ENCODE measurements at places on chromosomes 11 and 22.
A peak's percentile ranks its signal among the peaks of the same experiment; 100 is the strongest.

- DNase-seq, result no peak
These were observed 18.5 kb downstream of the MMP13 start for GRCh38 chr11:102936864-102937509.

GRCh38 chr22:19851291-19852176 lies 3.1 kb downstream of the GNB1L start:
- no peak for DNase-seq

DNA sequence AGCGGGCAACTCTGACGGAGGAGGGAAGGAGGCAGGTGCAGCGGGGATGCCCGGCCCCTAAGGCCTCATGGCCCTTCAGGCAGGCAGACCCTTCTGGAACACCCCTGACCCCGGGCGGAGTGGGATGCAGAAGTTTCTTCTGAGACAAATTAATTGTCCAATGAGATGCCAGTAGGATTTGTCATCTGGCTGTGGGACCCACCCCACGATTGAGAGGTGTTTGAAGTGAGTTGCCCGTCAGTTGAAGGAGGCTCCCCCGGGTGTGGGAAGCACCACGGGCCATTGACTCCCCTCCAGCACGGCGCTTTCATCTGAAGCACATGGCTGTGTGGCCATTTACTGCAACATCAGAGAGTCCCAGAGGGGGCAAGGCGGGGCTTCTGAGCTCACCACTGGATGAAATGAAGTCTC lies 527.8 kb downstream of the BRD1 start:
- no peak for DNase-seq

DNA sequence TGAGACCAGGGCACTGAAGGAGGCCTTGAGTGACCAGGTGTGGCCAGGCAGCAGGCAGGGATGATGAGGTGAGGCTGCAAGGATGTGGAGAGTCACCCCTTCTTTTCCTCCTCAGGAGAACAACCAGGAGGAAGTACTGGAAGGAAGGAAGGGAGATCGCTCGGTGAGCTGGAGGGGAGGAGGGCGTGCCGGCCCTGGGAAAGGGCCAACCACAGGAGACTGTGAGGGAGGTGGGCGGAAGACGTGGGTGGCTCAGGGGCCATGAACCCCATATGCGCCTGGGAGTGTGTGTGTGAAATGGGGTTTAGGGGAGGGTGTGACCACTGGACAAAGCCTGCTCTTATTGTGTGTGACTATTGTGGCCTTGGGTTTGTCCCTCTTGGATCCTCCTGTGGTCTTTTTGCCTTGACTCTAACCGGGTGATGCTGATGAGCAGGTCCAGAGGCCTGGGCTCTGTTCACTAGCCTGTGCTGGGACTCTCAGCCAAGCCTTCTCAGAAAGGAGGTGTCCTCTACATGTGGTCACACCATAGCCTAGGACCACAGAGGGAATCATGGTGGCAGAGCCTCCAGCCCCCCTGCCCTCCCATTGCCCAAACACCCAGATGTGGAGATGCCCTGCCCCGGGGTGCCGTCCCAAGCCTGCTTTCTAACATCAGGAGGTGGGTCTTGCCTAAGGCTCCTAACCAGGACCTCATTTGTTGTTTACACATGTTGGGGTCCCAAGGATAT lies 41.3 kb upstream of the TUB start:
- no peak for DNase-seq

GRCh38 chr11:42255906-42256305 lies 796.5 kb upstream of the LRRC4C start:
- DNase-seq, result no peak

GRCh38 chr11:71145368-71145767 lies 107.0 kb downstream of the SHANK2 start:
- no peak for DNase-seq

GRCh38 chr11:75246671-75247350 lies 6.2 kb downstream of the TPBGL start:
- no peak for DNase-seq

DNA sequence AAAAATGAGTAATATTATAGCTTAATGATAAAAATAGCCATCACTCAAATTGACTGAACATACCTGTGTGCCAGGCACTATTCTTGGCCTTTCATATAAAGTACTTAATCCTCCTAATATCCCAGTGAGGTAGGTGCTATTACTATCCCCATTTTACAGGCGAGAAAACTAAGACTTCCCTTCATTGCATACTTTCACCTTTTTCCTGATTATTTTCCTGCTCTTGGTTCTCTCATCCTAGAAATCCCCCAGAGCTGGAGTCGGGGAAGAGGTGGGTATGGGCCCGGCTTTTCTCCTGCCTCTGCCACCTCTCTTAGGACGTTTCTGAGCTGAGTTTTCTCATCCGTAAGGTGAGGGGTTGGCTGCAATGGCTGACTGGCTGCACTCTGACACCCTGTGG lies 2.2 kb downstream of the NPTXR start:
- DNase-seq, result no peak

DNA sequence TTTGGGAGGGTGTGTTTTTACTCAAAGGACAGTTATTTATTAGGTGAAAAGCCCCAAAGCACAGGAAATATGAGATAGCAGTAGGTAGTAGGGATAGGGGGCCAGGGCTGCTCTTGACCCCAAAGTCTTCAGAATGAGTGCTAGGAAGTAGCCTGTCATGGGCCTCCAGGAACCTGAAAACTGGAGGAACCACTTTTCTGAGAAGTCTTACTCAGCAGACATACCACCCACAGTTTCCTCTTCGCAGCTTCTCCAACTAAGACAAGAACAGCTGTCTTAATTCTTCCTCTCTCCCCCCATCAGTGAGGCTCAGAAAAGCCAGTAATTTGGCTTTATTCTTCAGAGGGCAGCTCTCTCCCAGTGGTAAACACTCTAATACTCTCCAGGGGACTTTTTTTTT lies 84.0 kb upstream of the CTSC start:
- DNase-seq, result peak; percentile 52

- no peak for DNase-seq
These were observed 18.5 kb upstream of the MPPED1 start for GRCh38 chr22:43393132-43393843.

DNA sequence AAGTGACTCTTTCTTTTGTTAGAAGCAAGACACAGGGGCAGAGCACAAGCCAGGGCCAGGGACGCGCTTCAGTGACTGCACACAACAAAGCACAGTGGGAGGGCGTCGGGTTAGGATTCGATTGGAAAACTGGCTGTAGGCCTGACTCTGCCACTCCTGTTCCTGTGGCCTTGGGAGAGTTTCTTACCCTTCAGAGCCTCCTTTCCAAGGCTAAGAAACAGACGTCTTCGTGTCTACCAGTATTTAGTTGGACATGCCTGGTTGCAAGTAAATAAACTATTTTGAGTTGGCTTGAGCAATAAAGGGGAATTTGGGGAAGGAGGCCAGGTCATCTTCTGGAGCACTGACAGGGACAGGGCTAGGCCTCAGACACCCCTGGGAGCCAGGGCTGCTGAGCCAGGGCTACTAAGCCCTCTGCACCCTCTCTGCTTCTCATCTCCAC lies 549.1 kb downstream of the INSC start:
- no peak for DNase-seq

- DNase-seq, result no peak
These were observed 32.4 kb downstream of the CNTF start for GRCh38 chr11:58654908-58655296.

DNA sequence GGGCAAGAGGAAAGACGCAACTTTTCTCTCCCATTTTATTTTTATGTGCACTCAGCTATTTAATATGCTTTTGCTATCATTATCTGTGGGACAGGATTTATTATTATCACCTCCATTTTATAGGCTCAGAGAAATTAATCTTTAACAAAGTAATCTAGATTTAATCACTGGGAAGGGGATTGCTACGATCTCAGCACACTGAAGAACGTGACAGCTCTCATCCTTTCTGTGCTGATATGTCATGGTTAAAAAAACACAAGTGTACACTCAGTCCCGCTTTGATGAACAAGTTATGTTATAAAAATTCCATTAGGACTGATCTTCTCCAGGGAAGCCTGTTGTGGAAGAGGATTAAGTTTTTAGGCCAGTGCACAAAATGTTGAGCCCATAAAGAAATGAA lies 37.6 kb downstream of the CYB5R2 start:
- DNase-seq, result no peak

GRCh38 chr11:121520243-121521144 lies 67.7 kb upstream of the SORL1-AS1 start:
- no peak for DNase-seq

DNA sequence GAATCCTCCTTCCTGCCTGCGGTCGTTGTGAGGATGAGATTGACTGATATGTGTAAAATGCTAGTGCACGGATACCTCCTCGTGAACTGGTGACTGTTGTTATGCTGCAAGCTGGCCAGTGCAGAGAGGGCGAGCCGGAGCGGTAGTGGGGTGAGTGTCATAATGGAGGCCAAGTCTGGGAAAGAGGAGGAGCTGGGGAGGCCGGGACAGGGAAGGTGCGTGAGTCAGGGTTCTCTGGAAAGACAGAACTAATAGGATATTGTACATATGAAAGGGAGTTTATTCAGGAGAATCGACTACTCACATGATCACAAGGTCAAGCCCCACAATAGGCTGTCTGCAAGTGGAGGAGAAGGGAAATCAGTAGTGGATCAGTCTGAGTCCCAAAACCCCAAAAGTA lies 56.8 kb upstream of the FADD start:
- no peak for DNase-seq

DNA sequence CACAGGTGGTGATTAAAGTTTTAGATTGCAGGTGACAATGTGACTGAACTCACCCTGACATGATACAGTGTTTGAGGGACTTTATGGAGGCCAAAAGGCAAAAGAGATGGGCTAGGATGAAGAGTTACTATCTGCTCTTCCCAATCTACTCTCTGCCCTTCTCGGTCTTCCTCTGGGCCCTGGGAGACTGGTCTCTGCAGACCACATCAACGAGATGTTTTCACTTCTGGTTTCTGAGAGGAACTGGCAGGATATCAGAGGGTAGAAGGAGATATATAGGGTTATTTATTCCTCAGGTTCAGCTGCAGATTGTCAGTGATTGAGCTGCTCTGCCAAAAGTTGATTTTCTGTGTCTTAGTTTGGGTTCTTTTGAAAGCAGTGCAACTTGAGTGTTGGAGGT lies 32.4 kb upstream of the CD44 start:
- DNase-seq, result no peak

DNA sequence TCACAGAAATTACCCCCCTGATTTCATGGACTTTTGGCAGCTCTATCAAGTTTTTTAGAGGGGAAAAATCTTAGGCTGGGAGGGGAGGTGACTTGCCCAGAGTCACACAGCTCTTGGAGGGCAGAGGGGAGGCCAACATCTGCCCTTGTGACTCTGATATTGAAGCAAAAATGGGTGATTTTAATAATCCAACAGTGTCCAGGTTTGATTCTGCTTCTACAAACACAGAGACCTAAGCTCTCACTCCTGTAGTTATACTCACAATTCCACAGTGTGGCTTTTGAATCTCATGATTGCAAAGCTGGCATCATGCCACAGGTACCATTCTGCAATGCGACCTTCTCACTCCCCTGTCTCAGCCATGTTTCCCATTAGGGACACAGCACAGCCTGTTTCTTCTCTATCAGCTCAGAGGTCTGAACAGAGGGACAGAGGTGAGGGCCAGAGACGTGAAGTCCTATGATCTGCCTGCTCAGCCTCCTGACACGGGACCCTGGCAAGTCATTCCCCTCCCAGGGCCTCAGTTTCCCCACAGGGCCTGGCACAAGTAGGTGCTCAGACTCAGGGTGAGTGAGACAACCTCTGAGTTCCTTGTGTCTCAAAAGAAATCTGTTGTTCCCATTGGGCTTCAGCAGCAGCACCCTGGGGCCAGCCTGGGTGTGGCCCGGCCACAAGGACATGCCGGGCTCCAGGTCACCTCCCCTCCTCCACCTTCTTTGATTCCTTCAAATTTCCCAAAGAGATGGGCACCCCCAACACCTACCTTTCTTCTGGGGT lies 766 bp downstream of the APOL2 start:
- DNase-seq, result no peak

GRCh38 chr11:115576606-115577380 lies 72.6 kb upstream of the CADM1 start:
- DNase-seq, result no peak

DNA sequence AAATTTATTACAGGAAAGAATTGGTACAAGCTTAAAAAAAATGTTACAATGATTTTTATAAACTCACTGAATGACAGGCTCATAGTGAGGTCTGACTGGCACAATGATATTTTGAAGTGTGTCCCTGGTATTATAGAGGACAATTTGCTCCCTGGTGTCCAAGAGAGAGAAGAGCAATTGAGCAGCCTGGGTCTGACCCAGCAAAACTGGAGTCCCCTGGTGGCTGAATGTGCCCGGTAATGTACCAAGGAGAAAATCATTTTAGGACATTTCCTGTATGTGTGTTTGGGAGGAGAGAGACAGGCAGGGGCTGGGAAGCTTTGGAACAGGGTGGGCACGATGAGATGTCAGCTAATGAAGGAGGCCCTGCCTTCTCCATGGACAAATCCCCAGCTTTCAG lies 125.3 kb downstream of the APOL5 start:
- no peak for DNase-seq

GRCh38 chr11:30635401-30635989 lies 49.3 kb upstream of the MPPED2 start:
- no peak for DNase-seq

Measured in stimulated activated naive CD8-positive, alpha-beta T cell treated with anti-CD3 and anti-CD28 coated beads, Interleukin-15, amount 100 ng/mL, for 72 hours (primary cell).